ENCODE measurements at places on chromosomes 12 and 14. TPM values are rescaled to one million over a fixed set of nuclear protein-coding genes. Genes with fewer than 3 reads are reported as not detected.

The MEG3 gene
- total RNA-seq, result 43.7 TPM

The DNAI7 gene
- total RNA-seq, result not detected

The A2ML1 gene
- not detected for total RNA-seq

The GALNT8 gene
- not detected for total RNA-seq

The MYO1H gene
- total RNA-seq, result not detected

The TMEM233 gene
- 0.19 TPM for total RNA-seq

The AGAP2 gene
- total RNA-seq, result 0.68 TPM

The LAG3 gene
- total RNA-seq, result 1.5 TPM

The ACSM4 gene
- not detected for total RNA-seq

The DNAJC22 gene
- 36.5 TPM for total RNA-seq

The RNASE2 gene
- 0.81 TPM for total RNA-seq

The RNASE3 gene
- not detected for total RNA-seq

The LMO3 gene
- total RNA-seq, result not detected

The RESF1 gene
- 62.5 TPM for total RNA-seq

The KRT8 gene
- total RNA-seq, result 615 TPM

The NGDN gene
- total RNA-seq, result 13.7 TPM

The KRT73 gene
- not detected for total RNA-seq

The SALL2 gene
- 0.40 TPM for total RNA-seq

The KRT74 gene
- not detected for total RNA-seq

The SMCO2 gene
- total RNA-seq, result 0.31 TPM

The GPRC5D gene
- not detected for total RNA-seq

The CYP27B1 gene
- 0.56 TPM for total RNA-seq

The NOXRED1 gene
- 0.47 TPM for total RNA-seq

The MFAP5 gene
- total RNA-seq, result 0.12 TPM

All from right lobe of liver (tissue), 6 donors.